ENCODE measurements at places on chromosomes 13 and 19.

- DNase-seq = no peak
Measured at GRCh38 chr19:6590827-6591319, at the start of gene CD70. TSS of gene CD70 (minus strand) at chr19:6591150. CDS start at chr19:6591002, 148 bp downstream.

DNA sequence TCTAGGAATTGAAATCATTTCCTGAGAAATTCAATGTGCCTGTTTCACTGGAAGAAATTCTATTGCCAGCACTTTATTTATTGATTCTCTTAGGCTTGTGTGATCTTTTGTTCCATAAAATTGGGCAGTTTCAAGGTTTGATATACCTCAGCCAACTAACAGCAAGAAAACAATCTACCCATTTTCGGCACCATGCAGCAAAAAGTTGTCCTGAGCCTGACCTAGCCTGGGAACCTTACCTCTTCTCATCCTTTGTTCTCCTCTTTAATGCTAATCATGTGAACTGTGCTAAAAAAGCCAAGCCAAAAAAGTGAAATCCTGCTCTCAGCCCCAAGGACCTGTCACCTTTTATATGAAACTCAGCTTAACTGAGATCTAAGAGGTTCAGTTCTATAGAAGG lies 477.3 kb downstream of the SUCLA2 start:
- no peak for DNase-seq

- DNase-seq = peak; percentile 93
Measured at GRCh38 chr19:54473071-54473891, at the start of gene CDC42EP5. TSS of gene CDC42EP5 (minus strand) at chr19:54473296. CDS start at chr19:54465547, 7,749 bp downstream.

- DNase-seq = peak; percentile 23
Measured at GRCh38 chr19:5691822-5692722, 2.0 kb downstream of the RPL36 start.

DNA sequence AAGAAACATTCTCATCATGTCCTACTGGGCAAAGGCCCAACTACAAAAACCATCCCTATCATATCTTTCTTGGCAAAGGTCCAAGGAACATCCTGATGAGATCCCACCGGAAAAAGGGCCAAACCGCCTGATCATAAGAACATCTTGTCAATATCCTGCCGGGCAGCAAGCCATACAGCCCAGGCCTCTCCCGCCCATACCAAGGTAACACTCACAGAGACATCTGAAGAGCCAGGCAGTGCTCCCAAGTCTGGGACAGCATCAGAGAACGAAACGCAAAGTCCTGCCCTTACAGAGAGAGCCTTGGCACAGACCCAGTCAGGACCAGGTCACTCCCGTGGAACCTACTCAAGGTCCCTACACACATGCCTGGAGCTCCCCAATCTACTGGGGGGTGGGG lies 18.5 kb upstream of the ZNF331 start:
- DNase-seq = no peak

GRCh38 chr13:44431150-44431549 lies 57.5 kb downstream of the SERP2 start:
- no peak for DNase-seq

- DNase-seq = no peak
Measured at GRCh38 chr19:29567366-29567915, 38.6 kb upstream of the POP4 start.

DNA sequence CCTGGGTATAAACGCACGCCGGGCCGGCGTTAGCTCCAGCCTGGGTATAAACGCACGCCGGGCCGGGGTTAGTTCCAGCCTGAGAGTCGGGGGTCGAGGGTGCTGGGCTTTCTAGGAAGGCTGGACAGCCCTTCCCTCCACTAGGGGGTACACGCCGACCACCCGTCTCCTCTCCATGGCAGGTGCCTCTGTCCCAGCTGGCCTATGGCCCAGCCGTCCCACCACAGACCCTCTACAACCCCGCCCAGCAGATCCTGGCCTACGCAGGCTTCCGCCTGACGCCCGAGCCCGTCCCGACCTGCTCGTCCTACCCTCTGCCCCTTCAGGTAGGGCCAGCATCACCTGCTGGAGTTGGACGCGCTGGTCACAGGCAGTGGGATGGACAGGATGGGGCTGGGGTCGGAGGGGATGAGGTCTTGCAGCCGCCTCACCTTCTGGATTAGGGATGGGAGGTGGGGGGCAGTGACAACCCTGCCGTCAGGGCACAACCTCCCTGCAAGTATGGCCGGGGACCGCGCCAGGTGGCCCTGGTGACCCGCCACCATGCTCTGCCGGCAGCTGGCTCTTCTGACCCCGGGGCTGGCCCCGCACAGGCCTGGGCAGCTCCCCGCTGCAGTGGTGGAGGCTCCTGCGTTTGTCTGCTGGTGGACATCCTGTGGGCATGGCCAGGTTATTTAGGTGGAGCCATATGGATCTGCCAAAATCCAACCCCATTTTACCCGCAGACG lies 45.8 kb downstream of the TMEM255B start:
- no peak for DNase-seq

DNA sequence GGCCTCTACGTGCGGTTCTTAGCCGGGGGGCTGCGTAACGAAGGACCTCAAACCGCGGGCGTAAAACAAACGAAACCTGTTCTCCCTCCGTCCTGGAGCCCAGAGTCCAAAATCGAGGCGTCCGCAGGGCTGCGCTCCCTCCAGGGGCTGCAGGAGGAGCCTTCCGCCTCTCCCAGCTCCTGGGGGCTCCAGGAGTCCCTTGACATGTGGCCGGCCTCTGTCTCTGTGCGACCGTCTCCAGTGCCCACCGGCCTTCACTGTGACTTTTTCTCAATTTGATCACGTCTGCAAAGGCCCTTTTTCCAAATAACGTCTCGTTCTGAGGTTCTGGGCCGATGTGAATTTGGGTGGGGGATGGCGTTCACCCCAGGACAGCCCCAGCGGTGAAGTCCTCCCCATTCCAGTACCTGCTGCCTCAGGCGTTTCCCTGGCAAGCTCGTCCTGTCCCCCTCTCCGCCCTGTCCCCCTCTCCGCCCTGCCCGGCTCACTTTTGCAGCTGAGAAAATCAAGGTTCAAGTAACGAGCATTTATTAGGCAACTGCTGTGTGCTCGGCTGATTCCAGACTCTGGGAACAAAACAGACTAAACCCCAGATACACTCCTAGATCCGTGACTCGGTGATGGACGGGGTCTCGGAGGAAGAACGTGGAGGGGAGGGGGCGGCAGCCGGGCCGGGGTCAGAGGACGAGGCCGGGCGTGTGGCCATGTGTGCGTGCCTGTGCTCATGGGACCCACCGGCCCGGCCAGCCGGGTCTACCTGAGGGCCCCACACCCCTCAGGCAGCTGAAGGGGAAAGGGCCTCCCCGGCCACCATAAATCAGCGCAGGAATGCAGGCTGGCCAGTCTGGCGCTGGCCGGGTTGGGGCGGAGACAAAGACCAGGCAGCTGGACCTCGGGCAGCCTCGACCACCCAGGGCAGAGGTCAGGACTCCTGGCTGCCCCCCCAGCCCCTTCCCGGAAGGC lies 28.1 kb upstream of the WDR18 start:
- no peak for DNase-seq

- no peak for DNase-seq
Measured at GRCh38 chr13:44373247-44373600, 400 bp upstream of the SERP2 start.

GRCh38 chr13:93558637-93559036 lies 332.0 kb downstream of the GPC6 start:
- DNase-seq = no peak

DNA sequence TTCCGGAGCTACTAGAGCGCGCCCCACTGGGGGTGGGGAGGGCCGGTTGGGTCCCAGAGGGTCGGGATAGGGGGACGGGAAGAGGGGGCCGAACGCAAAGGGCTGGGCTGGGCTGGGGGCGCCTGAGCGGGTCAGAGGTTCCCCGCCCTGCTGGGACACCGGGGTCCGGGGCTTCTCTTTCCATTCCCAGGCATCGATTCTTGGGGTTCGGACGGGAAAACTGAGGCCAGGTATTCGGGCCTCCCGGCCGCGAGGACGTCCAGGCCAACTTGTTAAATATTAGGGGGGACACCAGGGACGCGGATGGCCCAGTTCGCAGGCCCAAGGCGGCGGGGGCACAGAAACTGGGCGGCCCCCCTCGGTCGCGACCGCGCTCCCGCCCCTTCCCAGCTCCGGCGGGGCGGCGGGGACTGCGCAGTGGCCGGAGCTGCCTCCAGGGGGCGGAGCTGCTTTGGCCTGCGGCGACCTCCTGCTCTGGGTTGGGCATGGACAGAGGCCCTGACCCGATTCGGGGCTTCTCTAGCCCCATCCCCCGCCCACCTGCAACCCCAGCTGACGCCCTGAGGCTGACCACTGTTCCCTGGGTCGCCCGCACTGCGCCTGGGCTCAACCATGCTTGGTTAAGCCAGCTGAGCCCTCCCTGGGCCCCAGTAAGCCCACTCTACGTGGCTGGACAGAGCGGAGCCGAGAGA lies 1.2 kb upstream of the KLF16 start:
- peak; percentile 64 for DNase-seq

DNA sequence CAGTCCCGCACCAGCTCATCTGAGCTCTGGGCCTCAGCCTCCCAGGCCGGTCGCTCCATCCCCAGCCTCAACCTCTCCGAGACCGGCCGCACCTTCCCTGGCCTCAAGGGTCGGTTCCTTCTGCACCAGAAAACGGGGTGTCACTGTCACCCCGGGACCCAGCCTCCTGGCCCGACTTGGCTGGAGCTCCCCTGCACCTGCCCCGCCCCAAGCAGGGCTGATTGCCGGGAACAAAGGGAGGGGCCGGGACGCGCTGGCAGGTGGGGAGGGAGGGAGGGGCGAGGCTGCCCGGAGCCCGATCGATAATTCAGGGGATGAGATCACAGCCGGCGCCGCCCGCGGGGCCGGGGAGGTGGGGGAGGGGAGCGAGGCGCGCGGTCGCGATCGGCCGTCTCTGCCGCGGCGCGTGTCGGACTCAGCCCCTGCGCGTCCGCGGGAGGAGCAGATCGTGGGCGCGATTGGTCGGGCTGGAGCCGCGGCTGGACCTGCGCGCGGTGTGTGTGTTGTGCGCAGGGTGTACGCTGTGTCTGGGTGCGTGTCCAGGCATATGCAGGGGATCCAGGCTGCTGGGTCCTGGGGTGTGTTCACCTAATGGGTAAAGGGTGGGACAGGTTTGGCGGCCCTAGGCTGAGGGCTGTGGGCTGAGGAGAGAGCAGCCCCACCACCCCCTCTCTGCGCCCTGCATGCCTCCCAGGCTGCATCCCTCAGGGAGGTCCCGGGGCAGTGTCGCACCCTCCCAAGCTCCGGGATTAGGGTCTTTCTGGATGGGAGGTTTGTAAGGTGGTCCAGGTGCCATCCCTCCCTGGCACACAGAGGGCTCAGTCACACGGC lies 1.1 kb upstream of the SHC2 start:
- no peak for DNase-seq

Measured in fibroblast of skin of scalp (primary cell).